Dermis microvascular lymphatic vessel endothelial cell (primary cell): ENCODE measurements at places on chromosomes 16 and 17. TPM values are rescaled to one million over a fixed set of nuclear protein-coding genes. Genes with fewer than 3 reads are reported as not detected.
A peak's percentile ranks its signal among the peaks of the same experiment; 100 is the strongest.

GRCh38 chr16:62194828-62195227, 158.6 kb upstream of the CDH8 start:
- DNase-seq = no peak

DNA sequence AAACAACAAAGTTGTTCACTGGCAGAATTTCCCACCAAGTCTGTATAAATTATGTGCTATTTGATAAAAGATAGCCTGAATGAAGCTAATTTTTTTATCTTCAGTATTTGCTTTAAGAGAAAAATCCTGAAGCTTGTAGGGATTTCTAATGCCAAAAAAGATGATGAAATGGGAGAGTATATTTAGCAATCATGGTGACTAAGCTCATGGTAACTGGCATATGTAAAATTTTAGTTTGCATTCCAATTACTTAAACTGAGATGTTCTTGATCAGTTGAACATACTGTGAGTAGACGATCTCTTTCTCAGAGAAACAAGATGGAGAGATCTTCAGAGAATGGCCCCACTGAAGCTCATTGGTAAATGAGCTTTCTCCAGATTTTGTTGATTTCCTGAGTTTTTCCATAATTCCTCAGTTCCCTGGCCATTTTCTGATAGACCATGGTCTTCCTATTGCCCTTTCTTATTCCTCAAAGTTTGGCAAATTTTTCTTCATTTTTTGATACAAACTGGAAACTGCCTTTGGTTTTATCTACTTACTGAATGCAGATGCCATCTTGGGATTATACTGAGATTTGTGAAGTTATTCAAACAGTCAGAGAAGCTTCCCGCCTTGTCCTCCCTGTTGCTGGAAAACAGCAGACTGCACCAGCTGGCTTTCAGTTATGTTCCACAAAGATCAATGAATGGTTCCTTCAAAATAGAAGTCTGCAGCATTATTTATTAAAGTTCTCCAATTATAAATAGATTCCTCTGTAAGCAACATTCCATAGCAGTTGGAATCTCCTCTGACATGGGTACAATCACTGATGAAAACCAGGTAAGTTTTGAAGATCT, 68.3 kb upstream of the ALOX12 start:
- DNase-seq = no peak

The TM4SF5 gene
- not detected in 2 replicates for total RNA-seq

GRCh38 chr16:28910086-28911031, 14.7 kb downstream of the RABEP2 start:
- no peak for DNase-seq

GRCh38 chr17:73663614-73664013, 19.4 kb upstream of the SDK2 start:
- DNase-seq = no peak

The HBA2 gene
- 0.51 TPM in 1 of 2 replicates, not detected in the other for total RNA-seq

The SULT1A4 gene
- total RNA-seq = 9.6 and 17.7 TPM in 2 replicates

- peak; percentile 98 for DNase-seq
Observed at GRCh38 chr17:51120739-51121619, at the start of gene SPAG9. SPAG9 (minus strand) TSS chr17:51120868; CDS start chr17:51120656, 212 bp downstream.

DNA sequence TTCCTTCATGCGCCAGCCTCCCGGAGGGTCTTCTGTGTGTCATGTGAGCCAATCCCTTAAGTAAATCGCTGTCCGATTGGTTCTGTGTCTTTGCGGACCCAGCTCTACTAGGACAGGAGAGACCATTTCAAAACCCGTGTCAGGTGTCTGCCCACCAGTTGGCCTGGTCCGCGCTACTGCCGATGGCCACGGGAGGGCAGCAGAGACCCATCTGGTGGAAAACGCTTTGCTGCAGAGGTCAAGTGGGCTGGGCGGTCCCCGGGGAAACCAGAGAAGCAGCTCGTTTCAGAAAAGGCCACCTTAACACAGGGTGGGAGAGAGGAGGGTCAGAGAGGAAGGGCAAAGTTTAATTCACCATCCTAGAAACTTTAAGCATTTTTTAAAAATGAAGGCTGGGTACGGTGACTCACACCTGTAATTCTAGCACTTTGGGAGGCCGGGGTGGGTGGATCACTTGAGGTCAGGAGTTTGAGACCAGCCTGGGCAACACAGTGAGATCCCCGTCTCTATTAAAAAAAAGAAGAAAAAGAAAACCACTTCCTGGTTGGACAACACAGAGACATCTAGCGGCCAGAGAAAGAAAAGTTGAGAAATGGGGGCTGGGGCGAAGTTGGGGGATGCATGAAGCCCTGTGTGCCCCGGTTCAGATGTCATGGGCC, 2.8 kb upstream of the CIBAR2 start:
- peak; percentile 76 for DNase-seq

DNA sequence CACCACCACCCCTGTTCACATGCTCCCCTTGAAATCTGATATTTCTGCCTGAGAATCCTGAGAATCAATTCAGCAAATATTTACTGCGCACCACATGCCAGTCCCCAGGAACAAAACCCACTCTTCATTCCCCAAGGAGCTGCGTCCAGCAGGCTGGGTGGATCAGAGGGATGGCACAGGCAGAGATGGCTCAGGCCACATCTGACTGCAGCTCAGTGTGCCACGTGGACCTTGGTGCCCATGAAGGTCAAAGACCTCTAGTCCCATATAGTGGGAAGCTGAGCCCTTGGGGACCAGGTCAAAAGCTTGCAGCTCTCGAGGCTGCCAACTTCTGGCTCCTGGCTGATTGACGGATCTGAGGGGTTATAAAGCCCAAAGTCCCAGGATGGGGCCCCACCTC, 31.8 kb downstream of the CD300LF start:
- DNase-seq = no peak

GRCh38 chr16:83915081-83915480, 16.2 kb downstream of the MLYCD start:
- no peak for DNase-seq

GRCh38 chr17:2963332-2964027, 99.9 kb downstream of the OR1D5 start:
- no peak for DNase-seq

- DNase-seq = no peak
Observed at GRCh38 chr17:61574542-61575351, 16.3 kb downstream of the NACA2 start.

DNA sequence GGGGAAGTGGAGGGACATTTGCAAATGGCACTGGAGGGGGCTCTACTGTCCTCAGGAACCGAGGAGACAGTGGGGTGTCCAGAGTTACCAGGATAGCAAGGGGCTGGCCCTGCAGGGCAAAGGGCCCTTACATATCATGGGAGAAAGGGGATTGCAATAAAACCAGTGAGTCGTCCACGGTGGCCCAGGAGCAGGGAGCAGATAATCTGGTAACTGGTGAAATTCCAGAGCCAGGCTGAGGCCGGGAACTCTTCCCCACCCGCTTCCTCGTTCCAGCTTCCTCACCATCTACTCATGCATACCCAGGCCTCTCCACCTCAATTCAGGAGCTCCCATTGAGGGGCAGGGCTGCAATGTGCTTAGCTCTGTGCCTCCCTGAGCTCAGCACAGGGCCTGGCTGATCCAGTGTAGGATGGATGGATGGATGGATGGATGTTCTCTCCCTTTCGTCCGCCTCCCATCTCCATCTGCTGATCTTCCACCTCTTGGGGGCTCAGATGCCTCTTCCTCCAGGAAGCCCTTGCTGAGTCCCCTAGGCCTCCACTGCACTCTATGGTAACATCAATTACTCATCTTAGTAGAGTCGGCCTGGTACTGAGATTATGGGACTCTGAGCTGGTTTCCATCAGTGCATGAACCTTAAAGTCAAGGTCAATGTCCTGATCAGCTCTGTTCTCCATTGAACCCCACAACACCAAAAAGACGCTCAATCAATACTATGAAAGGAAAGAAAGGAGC, 41.2 kb upstream of the NDRG4 start:
- DNase-seq = no peak

The YBX2 gene
- 0.25 and 0.26 TPM in 2 replicates for total RNA-seq

DNA sequence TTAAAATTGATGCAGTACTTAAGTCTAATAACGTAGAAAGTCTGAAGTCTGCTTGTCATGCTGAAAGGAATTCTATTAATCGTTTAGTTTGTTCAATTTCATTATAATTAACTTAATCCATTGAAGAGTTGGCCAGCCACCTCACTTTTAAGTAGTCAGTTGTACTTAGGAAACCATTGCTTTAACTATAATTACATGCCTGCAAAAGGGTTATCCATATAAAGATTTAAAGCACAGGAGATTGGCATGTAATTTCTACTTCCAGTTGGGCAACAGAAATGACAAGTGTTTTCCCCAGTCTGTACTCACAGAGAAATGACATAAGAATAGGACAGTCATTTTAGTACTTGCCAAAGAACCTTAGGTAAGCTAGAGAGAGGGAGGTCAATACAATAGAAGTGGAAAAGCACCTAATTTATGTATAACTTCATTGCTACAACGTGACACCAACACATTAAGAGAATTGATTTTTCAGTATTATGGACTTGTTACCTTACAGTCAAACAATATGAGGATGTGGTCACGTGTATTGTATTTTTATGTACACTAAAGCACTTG, 3.7 kb upstream of the USP32 start:
- no peak for DNase-seq

DNA sequence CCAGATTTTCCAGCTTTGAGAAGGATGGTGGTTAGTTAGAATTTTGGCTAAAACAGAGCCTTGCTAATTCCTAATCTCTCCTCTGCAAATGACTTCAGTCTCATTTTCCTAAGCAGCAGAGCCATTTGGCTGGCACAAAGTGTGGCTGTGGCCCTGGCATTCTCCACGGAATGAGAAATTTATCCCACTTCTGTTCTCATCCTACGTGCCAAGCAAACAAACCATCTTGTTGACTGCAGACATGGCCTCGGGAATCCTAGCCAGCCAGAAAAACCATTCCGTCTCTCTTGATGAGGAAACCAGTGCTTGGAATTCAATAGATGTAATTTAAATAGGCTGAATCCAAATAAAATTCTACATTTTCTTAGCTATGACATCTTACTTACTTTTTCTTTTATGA, 34.1 kb upstream of the ELAC2 start:
- no peak for DNase-seq

DNA sequence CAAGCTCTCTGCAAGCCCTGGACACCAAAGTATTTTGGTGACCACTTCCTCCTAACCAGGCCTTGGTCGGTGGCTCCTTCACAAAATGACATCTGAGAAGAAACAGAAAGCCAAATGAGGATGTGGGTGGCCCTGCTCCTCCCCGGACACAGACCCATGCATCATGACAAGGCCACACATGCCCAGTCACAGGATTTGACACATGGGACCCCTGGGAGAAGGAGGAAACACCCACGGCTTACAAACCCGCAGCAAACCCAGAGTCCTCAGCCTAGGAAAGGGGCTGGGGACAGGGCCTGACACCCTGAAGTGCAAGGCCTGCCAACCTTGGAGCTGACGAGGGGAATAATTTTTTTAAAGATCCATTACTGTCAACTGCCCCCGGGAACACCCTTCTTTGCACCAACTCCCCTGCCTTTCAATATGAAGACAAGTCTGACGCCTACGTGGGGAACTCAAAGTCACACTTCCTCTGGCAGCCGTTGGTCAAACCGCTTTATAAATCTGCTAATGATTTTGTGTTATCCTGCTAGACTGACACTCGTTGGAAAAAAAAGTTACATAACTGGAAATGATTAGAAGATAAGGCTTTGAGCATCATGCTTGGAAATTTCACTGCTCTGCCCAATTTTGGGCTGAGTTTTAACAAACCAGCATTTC, 41.3 kb downstream of the GAS7 start:
- no peak for DNase-seq

The ITGA2B gene
- total RNA-seq = 0.13 and 0.51 TPM in 2 replicates

The FAM20A gene
- total RNA-seq = not detected in 2 replicates

The CCL17 gene
- not detected in 2 replicates for total RNA-seq

GRCh38 chr17:1299552-1300370, 20.3 kb downstream of the TRARG1 start:
- no peak for DNase-seq

The SAMD14 gene
- total RNA-seq = 2.8 and 6.8 TPM in 2 replicates

- DNase-seq = no peak
Observed at GRCh38 chr17:2093349-2093748, 38.4 kb downstream of the HIC1 start.

The EEF2KMT gene
- total RNA-seq = 6.4 and 11.0 TPM in 2 replicates

DNA sequence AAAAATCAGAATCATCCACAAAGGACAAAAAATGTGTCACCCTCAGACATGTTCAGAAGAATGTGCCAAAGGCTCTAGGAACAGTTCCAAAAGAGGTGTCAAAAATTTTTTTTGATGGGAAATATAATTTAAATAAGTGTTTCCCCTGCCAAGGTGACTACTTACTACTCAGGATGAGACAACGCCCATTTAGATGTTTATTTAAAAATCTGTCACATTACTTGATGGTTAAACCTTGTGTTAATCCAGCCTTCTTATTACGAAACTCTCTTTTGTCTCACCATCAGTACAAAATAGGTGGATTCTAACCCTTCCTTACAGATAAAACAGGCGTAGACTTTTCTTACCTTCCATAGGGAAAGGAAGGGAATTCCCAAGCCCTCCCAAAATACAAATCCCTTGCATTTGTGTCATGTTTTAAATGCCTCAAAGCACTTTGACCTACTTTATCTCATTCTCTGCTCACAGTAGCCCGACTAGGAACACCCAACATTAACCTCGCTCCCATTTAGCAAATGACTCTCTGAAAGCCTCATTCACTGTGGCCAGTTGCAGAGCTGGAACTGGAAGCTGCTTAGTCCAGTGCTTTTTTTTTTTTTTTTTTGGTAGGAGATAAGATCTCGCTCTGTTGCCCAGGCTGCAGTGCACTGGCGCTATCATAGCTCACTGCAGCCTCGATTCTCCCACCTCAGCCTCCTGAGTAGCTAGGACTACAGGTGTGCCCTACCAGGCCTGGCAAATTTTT, 5.8 kb upstream of the GNA13 start:
- DNase-seq = no peak

DNA sequence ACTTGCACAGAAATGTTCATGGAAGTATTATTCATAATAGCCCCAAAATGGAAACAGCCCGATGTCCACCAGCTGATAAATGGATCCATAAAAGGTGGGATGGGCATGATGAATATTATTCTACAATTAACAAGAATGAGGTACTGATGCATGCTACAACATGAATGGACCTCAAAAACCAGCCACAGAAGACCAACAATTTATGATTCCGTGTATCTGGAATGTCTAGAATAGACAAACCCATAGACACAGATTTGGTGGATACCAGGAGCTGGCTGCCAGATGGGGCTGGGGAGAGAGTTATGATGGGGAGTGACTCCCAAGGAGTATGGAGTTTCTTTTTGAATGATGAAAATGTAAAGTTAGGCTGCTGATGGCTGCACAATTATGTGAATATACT, 10.8 kb upstream of the NAGLU start:
- DNase-seq = no peak

The NUPR1 gene
- 1.4 and 9.0 TPM in 2 replicates for total RNA-seq

The CSH2 gene
- total RNA-seq = not detected in 2 replicates

GRCh38 chr17:55254375-55254774, 10.4 kb upstream of the HLF start:
- no peak for DNase-seq
